ENCODE measurements at places on chromosomes 16 and 17. TPM values are rescaled to one million over a fixed set of nuclear protein-coding genes. Genes with fewer than 3 reads are reported as not detected.

HS3ST4 gene
- not detected for total RNA-seq

CTF1 gene
- total RNA-seq: 1.5 TPM

COPZ2 gene
- 16.3 TPM for total RNA-seq

CD68 gene
- total RNA-seq: 2.9 TPM

Data from endothelial cell of umbilical vein (primary cell).